ENCODE measurements at places on chromosomes 3 and 15.

- no peak for DNase-seq
Measured at GRCh38 chr15:96361309-96362010, 31.0 kb downstream of the NR2F2 start.

DNA sequence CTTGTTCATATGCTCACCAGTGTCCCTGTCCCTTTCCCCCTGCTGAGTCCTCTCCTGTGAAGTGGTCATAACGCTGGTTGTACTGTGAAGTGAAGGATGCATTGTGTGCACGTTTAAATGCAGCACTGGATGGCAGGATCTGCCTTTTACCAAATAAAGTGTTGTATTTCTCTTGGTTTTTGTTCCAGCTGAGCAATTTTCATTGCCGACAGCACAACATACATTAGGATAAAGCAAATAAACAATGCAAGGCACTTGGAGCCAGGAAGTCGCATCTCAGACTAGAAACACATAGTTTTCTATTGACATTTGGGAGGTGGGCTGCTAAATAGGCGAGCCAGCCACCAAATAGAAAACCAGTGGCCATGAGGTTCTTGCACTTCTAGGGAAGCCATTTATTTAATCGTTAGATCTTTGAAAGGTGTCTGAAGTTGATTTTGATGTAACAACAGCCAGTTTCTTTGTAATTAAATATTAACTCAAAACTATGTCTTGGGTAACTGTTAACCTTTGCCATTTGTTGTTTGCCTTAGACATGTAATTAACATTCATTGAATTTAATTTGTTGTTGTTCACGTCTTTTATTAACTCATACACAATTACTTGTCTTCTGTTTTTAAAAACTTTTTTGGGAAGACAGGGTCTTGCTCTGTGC, 185.3 kb downstream of the FNDC3B start:
- DNase-seq = no peak

DNA sequence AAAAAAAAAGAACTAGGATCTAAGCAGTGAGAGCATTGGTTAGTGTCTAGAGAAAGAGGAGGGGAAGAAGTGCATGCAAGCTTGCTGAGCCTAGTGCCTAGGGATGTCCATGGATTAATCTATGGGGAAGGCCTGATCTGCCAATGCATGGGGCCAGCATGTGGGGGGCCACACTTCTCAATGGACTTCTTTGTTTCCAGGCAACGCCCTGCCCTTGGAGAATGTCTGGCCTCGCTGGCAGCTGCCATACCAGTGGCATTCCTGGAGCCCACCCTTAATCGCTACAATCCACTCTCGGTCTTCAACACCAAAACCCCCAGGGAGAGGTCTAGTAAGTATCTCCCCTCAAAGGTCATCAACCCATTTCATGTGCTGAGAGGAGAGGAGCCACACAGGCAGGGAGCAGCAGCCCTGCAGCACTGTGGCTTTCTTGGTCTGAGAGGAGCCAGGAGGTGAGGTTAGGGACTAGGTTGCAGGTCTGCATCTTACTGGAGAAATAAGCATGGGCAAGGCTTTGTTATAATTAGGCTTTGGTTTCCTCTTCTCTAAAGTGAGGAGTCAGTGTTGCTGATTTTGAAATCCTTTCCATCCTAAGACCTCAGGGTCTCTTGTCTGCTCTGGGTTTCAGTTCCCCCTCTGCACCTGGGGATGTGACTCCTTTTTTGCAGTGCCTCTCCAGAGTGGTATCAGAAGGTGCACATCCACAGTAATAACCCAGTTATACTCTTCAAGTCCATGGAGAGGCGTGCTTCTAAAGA, 188.1 kb upstream of the CHRM5 start:
- DNase-seq = no peak

GRCh38 chr3:125147491-125147820, 65.1 kb downstream of the SLC12A8 start:
- no peak for DNase-seq

DNA sequence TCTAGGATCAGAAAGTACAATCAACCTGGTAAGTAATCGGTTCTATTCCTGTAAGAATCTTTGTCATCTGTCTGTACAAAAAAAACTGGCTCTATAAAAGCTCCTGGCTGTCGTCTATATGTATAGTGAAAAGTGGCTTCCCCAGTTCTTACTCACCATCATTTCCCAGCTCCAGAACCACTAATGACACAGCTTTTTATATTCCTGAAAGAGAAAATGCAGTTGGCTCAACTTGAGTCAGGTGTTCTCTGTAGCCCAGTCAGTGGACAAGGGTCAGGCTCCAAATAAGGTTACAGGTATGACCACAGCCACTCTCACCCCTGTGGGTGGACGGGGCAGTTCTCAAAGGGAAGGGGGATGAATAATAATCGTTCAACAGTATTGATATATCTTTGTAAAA, 85.1 kb downstream of the AP4E1 start:
- no peak for DNase-seq

GRCh38 chr3:159748425-159748824, 240.2 kb upstream of the IL12A start:
- no peak for DNase-seq

DNA sequence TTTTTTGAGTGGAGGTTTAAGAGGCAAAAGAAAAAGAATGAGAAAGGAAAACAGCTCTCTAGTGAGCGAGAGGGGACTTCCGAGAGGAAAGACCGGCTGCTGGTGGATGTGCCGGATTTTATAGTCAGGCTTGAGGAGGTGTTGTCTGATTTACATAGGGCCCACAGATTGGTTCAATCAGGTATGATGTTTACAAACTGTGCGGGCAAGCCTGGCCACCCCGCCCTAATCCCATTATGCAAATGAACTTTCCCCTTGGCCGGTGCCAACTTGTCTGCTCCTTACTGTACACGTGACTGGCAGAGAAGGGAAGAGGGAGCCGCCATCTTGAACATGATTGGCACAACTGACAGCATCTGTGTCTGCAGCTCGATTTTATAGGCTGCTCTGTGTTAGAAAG, 44.7 kb downstream of the FAM43A start:
- DNase-seq = no peak

DNA sequence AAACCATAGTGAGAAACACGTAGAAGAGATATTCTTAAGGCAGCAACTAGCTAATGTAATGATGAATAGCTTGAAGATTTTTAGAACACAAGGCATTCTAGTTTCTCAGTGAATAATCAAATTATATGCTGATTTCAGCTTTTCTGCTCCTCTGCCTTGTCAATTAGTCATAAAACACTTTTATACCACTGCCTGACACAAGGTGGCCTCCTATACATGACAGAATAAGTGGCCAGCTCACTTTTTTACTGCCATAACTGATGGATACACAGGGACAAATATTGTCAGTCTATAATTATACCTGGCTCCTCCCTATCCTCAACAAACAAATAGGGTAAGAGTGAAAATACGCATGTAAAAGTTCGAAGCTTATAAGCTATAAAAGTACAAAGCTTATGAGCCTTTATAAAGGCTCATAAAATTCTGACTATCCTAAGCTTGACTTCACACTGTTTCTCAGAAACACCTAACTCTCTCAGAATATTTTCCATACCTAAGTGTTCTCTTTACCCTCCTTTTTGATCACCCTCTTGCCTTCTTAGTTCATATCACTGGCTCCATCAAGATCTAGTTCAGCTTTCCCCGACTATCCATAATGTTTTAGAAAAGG, 81.6 kb downstream of the HERC1 start:
- no peak for DNase-seq

DNA sequence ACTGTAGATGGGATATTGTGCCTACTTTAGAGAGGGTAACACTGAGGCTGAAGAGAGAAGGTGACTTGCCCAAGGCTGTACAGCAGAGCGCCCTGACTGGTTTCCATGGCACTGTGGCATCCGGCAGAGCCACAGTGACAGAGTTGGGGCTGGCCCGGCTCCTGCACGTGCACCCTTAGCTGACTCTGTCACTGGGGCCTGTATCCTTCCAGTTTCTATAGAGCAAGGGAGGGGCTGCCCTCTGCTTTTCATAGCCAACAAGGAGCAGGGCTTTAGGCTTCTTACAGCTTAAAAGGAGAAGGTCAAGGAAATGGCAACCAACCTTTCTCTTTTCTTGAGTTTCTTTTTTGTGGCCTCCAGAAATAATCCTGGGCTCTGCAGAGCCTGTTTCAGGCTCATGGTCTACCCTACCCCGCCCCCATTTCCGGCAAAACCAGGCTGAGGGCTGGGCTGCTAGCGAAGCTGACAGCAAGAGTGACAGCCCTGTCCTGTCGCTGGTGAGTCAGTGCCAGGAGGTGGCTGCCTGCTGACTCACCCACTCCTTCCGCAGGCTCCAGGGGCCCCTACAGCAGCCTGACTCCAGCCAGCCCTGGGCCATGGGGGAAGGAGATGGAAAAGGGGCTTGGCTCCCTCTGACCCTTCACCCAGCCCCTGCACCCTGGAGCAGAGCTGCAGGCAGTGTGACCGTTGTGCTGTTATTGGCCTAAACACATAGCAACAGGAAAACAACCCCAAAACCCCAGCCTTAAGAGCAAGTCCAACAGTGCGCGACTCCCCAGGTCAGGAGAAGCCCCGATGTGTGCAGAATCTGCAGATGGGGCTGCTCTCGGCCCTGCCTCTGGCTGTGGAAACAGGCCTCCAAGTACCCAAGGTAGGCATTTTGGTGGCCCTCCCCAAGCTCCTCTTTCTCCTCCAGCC, 29.8 kb downstream of the SLC6A6 start:
- DNase-seq = peak; percentile 92

- DNase-seq = no peak
Measured at GRCh38 chr15:64642875-64643274, 132.5 kb downstream of the RBPMS2 start.

GRCh38 chr15:90407871-90408317, 19.9 kb downstream of the IQGAP1 start:
- no peak for DNase-seq

GRCh38 chr3:35028157-35028556, 611.2 kb upstream of the ARPP21 start:
- no peak for DNase-seq

GRCh38 chr3:29912600-29913288, 631.9 kb downstream of the RBMS3 start:
- DNase-seq = no peak

- no peak for DNase-seq
Measured at GRCh38 chr3:45966950-45967640, 23.8 kb downstream of the CXCR6 start.

DNA sequence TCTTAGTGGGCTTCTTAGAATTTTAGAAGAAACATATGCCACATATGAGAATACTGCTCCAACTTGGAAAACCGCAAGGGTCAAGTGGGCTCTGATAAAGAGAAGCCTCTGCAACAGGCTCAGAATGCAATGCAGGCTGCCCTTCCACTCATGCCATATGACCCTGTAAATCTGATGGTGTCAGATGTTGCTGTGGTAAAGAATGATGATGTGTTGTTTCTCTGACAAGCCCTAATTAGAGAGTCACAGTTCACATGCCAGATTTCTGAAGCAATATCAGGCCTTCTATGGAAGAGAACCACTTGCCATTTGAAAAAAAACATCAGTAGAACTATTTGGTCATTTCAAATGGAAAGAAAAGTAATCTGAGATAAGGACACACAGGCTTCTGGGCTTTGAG, 749.6 kb downstream of the AGBL1 start:
- no peak for DNase-seq

DNA sequence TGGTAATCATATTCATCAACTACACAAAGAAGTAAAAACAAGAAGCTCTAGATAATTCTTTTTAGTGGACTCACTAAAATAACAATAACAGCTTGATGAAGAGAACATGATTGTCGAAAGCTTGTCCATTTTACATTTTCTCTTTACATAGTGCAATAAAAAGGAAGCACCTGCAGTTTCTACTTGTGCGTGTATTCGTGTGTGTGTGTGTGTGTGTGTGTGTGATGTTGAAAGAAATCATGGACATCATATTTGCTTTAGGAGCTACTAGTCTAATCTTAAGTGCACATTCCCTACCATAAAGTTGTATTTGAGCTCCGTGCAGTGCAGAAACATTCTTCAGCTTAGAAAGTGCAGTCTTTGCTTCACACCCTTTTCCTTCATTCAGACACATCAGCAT, 288.8 kb downstream of the ZBTB20 start:
- no peak for DNase-seq

- DNase-seq = no peak
Measured at GRCh38 chr3:148750296-148750695, 52.6 kb downstream of the AGTR1 start.

GRCh38 chr3:10238345-10239183, 9.7 kb upstream of the TATDN2 start:
- DNase-seq = peak; percentile 31

DNA sequence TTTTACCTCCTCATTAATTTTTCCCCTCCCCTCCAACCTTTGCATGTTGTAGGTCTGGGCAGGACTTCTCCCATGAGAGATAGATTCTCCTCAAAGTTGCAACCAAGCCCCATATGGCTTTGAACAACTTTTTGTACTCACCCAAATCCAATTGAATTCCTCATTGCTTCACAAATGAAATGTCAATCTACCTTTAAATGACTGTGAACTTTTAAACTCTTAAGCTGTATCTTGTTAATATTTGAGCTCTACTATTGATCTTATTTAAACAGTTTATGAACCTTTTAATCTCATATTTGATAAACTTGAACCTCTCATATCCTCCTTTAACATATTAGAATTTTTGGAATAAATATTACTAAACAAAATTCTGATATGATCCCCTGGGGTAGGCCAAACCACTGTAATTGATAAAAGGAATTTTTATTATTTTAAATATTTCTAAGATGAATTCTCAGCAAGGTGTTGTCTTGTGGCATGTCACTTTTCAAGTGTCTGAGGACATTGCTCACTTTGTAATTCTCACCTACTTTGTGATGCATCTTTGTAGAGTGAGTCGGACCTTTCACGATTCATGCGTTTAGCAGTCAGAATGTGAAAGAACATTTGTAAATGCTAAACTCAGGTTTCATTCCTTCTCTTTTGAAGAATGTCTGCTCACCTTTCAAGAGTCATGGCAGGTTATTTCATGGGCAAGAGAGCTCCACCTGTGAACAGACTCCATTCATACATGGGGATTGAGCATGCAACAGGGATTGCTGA, 23.4 kb upstream of the GREM1 start:
- DNase-seq = no peak
